Activated CD4-positive, alpha-beta T cell treated with anti-CD3 and anti-CD28 coated beads, Interleukin-2, amount 10 ng/mL, durations not matched to agents 7 days and 5 days (primary cell): ENCODE measurements at places on chromosomes 6 and 20.
A peak's percentile ranks its signal among the peaks of the same experiment; 100 is the strongest.

DNA sequence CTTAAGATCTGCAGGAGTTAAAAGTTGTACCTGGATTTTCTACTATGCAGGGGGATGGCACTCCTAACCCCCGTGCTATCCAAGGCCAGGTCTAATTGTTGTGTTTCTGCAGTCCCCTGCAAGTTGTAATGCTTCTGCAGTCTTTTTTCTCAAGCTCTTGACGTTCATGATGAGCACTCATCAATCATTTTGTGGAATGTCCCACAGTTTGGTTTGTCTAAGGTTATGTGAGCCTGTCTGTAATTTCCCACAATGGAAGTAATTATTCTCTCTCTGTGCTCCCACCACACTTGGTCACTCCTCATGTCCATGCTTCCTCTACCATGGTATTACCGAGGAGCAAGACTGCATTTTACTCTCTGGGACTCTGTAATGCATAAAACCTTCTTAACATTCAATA is 107.6 kb upstream of the SSTR4 start:
- no peak overlapping the region for H3K4me3 ChIP-seq
- no peaks in the 10 kb centered on the region for H3K36me3 ChIP-seq
- H3K4me1 ChIP-seq = no peaks in the 10 kb centered on the region
- peaks cover 3% of the 10 kb centered on the region for H3K27me3 ChIP-seq
- no peak overlapping the region for H3K27ac ChIP-seq
- no peak for DNase-seq

GRCh38 chr6:42022755-42023384 is 27.5 kb upstream of the TAF8 start:
- peaks cover 63% of the 10 kb centered on the region for H3K36me3 ChIP-seq
- H3K4me3 ChIP-seq = peak overlapping the region; percentile 68
- H3K27me3 ChIP-seq = no peaks in the 10 kb centered on the region
- no peak for DNase-seq
- peak overlapping the region; percentile 99 for H3K27ac ChIP-seq

DNA sequence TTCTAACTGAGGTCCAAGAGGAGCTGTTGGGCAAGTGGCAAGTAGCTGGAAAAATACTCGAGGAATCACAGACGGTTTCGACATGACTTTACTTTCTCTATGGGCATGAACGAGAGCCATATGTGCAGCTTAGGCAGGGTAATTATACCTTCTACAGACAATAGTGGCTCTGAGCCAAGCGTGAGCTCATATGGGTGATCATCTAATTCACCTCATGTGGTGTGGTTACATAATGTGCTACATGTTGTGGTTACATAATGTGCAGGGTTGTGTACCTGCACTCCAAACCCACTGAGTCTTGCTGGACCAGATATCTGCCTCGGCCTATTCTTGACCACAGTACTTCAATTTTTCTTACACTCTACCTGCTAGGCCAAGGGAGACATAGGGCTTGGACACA is 771.7 kb upstream of the EYS start:
- H3K27ac ChIP-seq = no peak overlapping the region
- H3K4me3 ChIP-seq = no peak overlapping the region

- peaks cover 3% of the 10 kb centered on the region for H3K4me1 ChIP-seq
- no peak overlapping the region for H3K27ac ChIP-seq
- H3K4me3 ChIP-seq = no peak overlapping the region
- H3K27me3 ChIP-seq = no peaks in the 10 kb centered on the region
- peaks cover 6% of the 10 kb centered on the region for H3K36me3 ChIP-seq
Observed at GRCh38 chr6:135449246-135449645, 48.3 kb downstream of the AHI1 start.

- peaks cover 56% of the 10 kb centered on the region for H3K4me1 ChIP-seq
- peak; percentile 85 for DNase-seq
- H3K27ac ChIP-seq = peak overlapping the region; percentile 87
Observed at GRCh38 chr6:25027221-25027916, 91.6 kb upstream of the RIPOR2 start.

DNA sequence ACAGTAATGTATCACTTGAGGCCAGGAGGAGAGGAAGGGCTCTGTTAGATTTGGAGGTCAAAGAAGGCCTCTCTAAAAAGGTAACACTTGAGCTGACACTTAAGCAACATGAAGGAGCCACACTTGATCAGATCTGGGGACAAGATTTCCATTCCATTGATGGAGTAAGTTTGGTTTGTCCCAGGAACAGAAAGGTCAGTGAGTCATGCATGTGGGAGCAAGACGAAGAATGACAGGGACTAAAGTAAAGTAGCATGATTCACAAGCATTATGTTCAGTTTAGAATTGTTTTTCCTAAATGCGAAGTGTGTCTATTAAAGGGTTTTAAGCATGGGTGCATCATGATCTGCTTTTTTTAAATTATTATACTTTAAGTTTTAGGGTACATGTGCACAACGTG is 47.4 kb downstream of the COL21A1 start:
- no peak overlapping the region for H3K4me3 ChIP-seq
- H3K27ac ChIP-seq = no peak overlapping the region
- DNase-seq = no peak
- H3K36me3 ChIP-seq = no peaks in the 10 kb centered on the region
- H3K4me1 ChIP-seq = no peaks in the 10 kb centered on the region
- H3K27me3 ChIP-seq = no peaks in the 10 kb centered on the region

DNA sequence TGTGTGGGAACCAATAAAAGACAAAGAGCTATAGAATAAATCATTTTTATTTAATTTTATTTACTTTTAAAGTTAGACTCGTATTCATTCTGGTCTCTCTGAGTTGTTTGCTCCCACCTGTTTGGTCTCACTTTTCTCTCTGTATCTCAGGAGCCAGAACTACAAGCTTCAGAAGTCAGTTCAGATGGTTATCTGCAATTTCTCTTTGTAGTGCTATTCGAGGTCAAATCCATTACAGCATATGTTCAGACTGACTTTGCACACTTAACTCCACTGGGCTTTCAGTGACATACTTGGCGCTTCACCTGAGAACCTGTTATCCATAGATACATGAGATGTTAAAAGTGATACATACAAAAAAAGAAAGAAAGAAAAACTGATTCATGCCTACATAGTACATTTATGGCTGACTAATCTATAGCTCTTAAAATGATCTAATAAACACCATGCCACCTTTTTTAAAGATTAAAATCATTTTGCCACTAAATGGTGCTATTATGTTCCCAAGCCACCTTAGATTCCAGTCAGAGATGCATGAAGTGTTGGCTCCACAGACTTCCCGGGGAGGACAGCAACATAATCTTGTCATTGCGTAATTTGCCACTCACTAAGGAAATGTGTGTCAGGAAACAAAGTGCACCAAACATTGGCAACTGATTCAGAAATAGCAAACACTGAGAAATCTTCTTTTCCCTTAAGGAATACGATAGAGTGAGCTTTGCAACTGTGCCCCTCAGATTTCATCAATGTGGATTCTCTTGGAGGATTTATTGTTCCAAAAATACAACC is 396.7 kb downstream of the HACE1 start:
- no peak overlapping the region for H3K4me3 ChIP-seq
- H3K27me3 ChIP-seq = no peaks in the 10 kb centered on the region
- no peaks in the 10 kb centered on the region for H3K36me3 ChIP-seq
- H3K4me1 ChIP-seq = no peaks in the 10 kb centered on the region
- H3K27ac ChIP-seq = no peak overlapping the region

DNA sequence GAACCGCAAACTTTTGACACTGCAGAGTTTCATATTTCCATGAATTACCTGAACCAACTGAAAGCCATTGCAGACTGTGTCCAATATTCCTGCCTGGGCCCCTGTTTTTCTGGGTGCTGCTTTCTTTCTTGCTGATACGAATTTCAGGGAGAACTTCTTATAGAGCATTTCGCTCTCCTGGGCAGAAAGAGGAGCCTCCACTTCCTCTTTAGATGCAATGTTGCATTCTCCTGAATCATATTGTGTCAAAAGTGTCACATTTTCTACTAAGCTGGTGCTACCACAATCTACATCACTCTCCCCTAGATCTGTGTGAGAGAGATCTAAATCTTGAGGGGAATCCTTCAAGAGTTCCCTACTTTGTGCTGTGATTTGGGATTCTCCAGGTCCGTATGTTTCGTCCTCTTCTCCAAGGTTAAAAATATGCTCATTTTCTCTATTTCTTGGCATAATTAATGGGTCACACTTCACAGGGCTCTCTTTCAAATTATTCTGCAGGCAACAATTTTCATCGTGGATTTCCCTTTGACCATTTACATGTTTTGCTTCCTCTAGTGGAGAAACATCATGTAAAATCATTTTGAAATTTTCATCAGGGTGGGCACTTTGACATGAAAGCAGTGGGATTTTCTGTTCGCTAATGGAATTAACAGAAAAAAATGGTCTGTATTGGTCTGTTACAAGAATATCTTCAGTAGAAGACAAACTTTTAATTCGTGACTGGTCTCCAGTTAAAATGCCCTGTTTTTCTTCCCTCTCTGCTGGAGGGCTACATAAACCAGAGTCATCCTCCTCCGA is 102.3 kb downstream of the DST start:
- H3K27me3 ChIP-seq = peaks cover 2% of the 10 kb centered on the region
- DNase-seq = no peak
- H3K27ac ChIP-seq = no peak overlapping the region
- no peak overlapping the region for H3K4me3 ChIP-seq

DNA sequence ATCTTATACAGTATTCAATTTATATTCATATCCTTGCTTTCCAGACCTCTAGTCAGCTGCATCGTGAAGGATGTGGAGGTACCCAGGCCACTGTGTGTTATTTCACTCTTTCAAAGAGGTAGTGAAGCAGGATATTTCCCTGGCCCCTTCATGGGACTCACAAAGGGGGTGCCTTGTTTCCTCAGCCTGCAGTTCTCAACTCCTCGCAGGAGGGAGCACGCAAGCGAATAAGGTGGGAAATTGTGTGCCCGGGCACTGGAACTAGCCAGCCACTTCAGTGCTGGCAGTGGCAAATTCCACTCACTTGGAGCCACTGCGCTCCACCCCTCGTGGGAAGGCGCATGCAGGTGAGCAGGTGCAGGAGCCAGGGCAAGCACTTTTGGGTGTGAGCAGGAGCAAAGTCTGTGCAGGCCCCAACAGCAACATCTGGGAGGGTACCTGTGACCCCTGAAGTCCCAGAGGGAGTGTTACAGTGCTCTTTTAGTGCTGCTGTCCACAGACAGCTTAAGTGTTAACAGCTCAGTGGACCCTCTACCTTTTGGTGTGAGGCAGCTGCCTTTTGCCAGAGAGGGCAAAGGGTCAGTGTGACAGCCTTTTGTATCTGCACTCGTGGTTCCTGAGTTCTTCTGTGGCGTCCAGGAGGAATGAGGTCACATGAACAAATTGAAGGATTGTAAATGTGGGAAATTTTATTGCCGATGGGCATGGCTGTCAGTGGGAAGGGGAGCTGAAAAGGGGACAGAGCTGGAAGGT is 49.4 kb upstream of the FAM135A start:
- no peaks in the 10 kb centered on the region for H3K4me1 ChIP-seq
- H3K27me3 ChIP-seq = peaks cover 19% of the 10 kb centered on the region
- no peak overlapping the region for H3K27ac ChIP-seq

DNA sequence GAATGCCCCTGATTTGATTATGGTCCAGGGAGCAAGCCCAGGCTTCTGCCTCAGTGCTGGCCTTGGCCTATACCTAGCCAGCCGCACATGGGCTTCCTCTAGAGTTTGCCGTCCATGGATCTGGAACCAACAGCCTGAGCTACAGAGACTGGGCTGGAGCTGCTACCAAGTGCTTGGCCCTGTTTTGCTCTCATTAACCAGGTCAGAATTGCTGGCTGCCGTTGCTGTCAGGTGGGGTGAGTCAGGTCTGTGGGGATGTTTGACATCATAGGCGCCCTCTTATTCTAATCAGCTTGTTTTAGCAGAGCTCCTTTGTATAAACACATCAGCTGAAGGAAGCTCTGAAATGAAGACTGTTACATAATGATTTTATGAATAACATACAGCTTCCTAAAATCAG is 83.1 kb upstream of the PHACTR2 start:
- no peak overlapping the region for H3K27ac ChIP-seq
- H3K4me3 ChIP-seq = no peak overlapping the region
- DNase-seq = no peak
- no peaks in the 10 kb centered on the region for H3K27me3 ChIP-seq
- H3K4me1 ChIP-seq = peaks cover 16% of the 10 kb centered on the region

GRCh38 chr20:64168381-64169090 is 4.3 kb downstream of the MYT1 start:
- H3K4me3 ChIP-seq = no peak overlapping the region
- DNase-seq = no peak
- no peaks in the 10 kb centered on the region for H3K36me3 ChIP-seq
- peaks cover 7% of the 10 kb centered on the region for H3K27me3 ChIP-seq
- no peak overlapping the region for H3K27ac ChIP-seq

DNA sequence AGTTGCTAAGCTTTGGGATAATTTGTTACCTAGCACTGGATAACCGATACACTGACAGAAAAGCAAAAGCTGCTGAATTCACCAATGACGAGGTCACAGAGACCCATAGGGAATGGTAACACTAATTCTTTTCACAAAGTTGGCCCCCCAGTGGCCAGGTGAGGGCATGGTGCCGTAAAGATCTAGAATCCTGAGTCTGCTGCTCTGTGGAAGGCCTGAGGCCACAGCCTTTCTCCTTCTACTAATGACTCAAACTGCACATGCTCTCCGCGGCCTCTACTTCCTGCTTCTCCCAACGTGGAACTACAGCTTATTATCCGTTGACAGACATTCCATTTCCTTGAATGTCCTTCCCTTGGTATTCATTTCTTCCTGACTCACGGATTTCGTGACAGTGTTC is 127.1 kb downstream of the OPRM1 start:
- DNase-seq = no peak
- peaks cover 28% of the 10 kb centered on the region for H3K4me1 ChIP-seq
- no peak overlapping the region for H3K4me3 ChIP-seq
- H3K27me3 ChIP-seq = no peaks in the 10 kb centered on the region
- H3K27ac ChIP-seq = no peak overlapping the region

DNA sequence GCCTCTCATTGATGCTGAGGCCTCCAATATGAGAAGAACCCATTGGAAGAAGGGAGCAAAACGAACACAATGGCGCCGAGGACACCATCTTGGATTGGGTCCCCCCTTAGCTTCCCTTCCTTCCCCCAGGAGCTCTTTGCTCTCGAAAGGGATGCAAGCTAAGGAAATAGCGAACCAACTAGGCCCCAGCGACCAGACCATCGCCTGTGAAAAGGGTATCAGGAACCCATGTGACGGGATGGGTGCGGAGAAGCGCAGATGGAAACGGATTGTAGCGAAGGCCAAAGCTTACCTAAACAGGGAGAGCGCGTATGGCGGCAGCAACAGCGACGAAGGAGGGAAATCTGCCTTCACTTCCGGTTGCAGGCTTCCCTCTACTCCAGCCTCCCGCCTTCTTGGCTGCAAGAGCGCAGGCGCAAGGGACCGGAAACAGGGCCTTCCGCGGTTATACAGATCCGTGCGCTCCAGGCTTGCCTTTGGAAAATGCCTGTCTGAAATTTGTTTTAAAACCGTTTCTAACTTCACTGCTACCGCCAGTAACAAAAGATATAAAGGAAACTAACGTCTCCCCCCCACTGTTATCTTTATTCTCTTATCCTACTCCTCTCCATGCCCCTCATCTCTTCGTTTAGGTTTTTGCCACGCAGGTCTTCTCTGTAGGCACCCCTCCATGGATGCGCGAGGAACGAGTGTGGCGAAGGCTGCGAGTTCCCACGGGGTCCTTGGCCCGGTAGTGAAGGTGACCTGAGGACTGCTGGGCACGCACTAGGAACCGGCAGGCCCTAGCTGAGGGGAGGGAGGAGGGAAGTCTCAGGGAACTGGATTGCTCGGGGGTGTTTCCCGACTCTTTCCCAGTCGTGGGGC is at the start of gene DDX39B:
Gene DDX39B, minus strand, starts transcription at position 346 of the 864 bp plus-strand sequence. CDS start 1,471 bp downstream, outside the sequence.
- peak within 1 kb of the TSS; percentile 99 for H3K27ac ChIP-seq
- DNase-seq = peak; percentile 96
- H3K4me1 ChIP-seq = peaks cover 54% of the 10 kb centered on the region
- peaks cover 40% of the 10 kb centered on the region for H3K36me3 ChIP-seq
- peak within 1 kb of the TSS; percentile 98 for H3K4me3 ChIP-seq
